ENCODE measurements at places on chromosomes 4 and X. TPM values are rescaled to one million over a fixed set of nuclear protein-coding genes. Genes with fewer than 3 reads are reported as not detected.

The HSFX1 gene
- polyA plus RNA-seq: 1.4 TPM

The ZMAT1 gene
- polyA plus RNA-seq: 1.6 TPM

The RTL3 gene
- 0.04 TPM for polyA plus RNA-seq

The P2RY4 gene
- polyA plus RNA-seq: 0.06 TPM

The ZAR1 gene
- polyA plus RNA-seq: not detected

The SLITRK4 gene
- 0.02 TPM for polyA plus RNA-seq

The PNMA6A gene
- polyA plus RNA-seq: 0.04 TPM

The RAB40AL gene
- polyA plus RNA-seq: 0.05 TPM

The DNAAF6 gene
- not detected for polyA plus RNA-seq

The FRMD7 gene
- not detected for polyA plus RNA-seq

The CFAP99 gene
- polyA plus RNA-seq: 0.07 TPM

The UGT2B17 gene
- 0.02 TPM for polyA plus RNA-seq
